Nucleus accumbens (tissue), 56 donors: ENCODE measurements at places on chromosomes 4 and X.

DNA sequence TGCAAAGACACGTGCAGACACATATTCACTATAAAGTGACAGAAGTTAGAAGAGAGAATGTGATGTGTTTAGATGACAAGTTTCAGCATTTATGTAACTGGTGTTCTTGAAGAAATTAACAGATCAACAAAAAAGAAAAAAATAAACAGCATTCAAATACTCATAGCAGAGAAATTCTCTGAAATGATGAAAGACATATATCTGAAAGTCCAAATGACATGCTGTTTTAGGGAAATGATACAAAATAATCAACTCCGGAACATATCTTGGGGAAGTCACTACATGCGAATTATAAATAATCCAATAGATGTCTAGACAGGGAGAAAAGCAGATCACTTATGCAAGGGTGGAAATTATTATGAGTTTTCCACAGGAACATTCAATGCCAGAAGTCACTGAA is 146.0 kb downstream of the SPANXN4 start:
- no peak for DNase-seq

GRCh38 chrX:75038925-75039324 is 113.7 kb upstream of the NEXMIF start:
- no peak for DNase-seq

DNA sequence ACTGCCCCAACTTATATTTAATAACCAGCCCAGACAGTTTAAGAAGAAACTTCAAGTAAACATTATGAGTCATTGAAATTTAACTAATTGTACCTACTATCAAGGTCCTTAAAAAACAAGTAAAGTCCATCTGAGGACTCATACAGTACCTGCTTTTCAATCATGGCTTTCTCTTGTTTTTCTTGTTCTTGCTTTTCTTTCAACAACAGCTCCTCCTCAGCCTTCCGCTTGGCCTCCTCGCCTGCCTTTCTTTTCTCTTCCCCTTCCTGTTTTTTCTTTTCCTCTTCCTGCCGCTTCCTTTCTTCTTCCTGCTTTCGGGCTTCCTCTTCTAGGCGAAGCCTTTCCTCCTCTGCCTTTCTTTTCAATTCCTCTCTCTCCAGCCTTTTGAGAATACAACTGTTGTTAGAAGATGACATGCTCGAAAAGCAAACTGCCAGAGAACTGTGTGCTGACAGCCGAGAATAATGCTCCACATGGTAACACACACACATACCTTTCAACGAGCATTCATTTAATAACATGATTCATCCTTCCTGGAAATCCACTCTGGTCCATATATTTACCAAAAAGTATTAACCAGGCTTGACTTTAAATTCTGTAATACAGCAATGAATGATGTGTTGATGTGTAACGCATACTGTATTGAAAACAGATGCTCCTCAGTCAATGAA is 25.2 kb upstream of the BCLAF3 start:
- DNase-seq, result no peak

GRCh38 chr4:107888237-107888636 is 43.1 kb upstream of the CYP2U1 start:
- DNase-seq, result no peak

GRCh38 chr4:25107827-25108516 is 52.3 kb downstream of the SEPSECS start:
- no peak for DNase-seq

DNA sequence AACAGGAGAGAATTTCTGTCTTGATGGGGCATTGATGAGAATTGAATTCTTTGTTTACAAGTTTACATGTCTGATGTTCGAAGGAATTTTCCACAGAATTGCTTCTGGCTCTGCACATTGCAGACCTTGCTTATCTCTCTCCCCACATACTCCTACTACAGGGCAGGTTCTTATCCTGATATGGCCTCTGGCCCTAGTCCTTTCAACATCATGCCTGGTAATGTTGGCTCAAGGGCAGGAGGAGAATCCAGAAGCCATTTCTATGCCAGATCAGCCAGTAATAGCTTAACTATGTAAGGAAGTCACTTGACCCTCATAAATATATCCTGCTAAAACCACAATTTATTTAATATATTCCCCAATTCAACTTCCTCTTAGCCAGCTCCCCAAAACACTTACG is 24.3 kb upstream of the TSPAN5 start:
- no peak for DNase-seq

DNA sequence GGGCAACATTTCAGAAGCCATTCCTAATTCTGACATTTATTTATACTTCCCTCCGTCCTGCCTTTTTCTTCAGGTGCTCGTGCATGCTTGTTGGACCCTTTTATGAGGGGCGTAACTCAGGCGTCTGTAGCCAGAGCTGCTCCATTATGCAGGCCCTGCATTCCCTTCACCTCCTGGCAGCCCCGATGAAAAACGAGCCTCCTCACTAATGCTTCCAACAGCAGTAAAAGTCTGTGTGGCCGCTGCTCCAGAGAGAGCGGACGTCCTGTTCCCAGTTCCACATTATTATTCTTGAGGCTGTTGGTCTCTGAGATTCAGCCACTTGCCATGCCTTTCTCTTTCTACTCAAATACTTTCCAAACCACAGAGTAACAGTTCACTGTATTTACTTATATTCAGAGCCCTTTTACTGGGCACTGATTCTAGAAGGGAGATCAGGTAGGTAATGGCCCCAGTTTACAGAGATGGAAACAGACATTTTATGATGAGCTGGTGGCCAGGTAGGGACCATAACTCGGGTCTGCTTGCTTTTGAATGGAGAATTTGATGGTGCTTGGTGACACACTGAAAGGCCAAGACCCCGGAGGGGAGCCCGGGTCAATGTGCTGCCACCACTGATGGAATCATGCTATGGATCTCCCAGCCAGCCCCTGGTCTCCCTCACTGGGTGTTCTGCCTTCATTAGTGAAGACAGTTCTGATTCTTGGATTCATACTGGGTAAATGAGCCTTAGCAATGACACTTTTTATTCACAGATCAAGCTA is 101.0 kb downstream of the GATB start:
- no peak for DNase-seq

GRCh38 chr4:94298725-94299252 is 43.8 kb downstream of the HPGDS start:
- no peak for DNase-seq

- no peak for DNase-seq
Observed at GRCh38 chrX:139680356-139680755, 27.6 kb downstream of the MCF2 start.

GRCh38 chrX:139691843-139692505 is 16.0 kb downstream of the MCF2 start:
- DNase-seq, result no peak

- no peak for DNase-seq
Observed at GRCh38 chr4:176077561-176077960, 11.9 kb downstream of the WDR17 start.

GRCh38 chr4:185821029-185821419 is 9.0 kb upstream of the SORBS2 start:
- no peak for DNase-seq

GRCh38 chr4:1053080-1053661 is 41.7 kb downstream of the FGFRL1 start:
- DNase-seq, result no peak

GRCh38 chr4:176614793-176615192 is 177.9 kb downstream of the VEGFC start:
- DNase-seq, result no peak

GRCh38 chrX:103431316-103431715 is 55.0 kb downstream of the BEX3 start:
- DNase-seq, result no peak

GRCh38 chr4:78578674-78579425 is 27.3 kb downstream of the ANXA3 start:
- no peak for DNase-seq

- no peak for DNase-seq
Observed at GRCh38 chr4:184280137-184280536, 62.5 kb upstream of the ENPP6 start.
